ENCODE measurements at places on chromosomes 12 and 14.

GRCh38 chr14:32623300-32624093, 294.4 kb downstream of the AKAP6 start:
- DNase-seq = no peak

DNA sequence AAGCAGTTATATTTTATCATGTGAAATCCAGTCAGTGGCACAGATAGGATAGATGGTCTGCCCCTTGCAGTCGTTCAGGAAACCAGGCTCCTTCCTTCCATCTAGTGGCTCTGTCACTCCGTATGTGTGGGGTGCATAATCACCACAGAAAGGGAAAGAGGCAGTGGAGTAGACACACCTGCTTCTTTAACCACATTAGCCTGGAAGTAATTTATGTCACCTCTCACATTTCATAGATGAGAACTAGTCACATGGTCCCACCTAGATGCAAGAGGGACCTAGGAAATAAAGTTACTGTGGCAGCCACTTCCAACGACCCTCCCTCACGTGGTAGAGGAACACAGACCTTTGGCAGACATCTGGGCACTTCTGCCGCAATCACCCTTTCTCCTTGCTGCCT, 14.2 kb upstream of the RNU6-8 start:
- no peak for DNase-seq

DNA sequence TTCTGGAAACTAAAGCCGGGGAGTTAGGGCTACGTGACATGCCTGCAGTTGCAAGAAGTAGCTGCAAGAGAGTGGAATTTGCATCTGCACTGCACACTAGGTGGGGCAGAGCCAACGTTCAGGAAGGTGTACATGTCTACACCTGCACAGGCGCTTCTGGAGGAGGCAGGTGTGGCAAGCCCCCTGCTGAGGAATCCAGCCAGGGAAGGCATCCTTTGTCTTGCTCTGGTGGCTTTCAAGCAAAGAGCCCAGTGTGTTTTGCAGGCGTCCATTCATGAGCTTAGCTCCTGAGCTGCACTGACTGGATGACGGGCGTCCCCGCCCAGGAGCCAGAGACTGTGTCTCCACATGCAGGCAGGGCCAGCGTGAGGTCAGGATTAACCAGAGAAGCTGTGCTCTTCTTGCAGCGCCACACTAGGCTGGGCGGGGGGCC, 116.3 kb downstream of the ZFP36L1 start:
- no peak for DNase-seq

- no peak for DNase-seq
Observed at GRCh38 chr12:123034865-123035264, 54.4 kb downstream of the ARL6IP4 start.

GRCh38 chr14:36700651-36701050, 39.0 kb downstream of the PAX9 start:
- no peak for DNase-seq

DNA sequence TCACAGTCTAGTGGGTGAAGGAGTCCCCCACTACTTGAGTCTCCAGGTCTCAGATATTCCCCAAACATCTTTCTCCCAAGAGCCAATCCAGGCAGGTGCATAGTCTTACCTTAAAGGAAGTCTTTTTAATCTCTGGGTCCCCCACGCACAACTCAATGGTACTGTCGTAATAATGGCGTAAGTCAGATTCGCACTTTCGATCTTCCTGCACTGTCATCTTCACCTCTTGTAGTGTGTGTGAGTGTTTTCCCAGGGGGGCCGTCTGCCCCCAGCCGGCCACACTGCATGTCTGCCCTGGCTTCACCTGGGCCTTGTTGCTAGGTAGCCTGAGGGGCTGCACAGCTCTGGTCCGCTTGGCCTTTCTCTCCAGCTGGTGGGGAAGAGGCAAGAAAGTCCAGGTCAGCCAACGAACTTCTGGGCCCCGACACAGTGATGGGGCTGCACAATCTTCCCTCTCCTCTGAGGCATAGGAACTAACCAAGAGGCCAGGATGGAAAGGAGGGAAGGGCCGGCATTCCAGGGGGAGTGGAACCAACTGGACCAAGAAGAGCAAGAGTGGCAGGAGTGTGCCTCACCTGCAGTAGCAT, 2.1 kb downstream of the GZMB start:
- no peak for DNase-seq

GRCh38 chr14:102418169-102418852, 55.6 kb downstream of the TECPR2 start:
- no peak for DNase-seq

GRCh38 chr14:34937442-34937841, 45.4 kb upstream of the SRP54 start:
- DNase-seq = no peak

- no peak for DNase-seq
Observed at GRCh38 chr14:53452005-53452673, 299.0 kb upstream of the DDHD1 start.

DNA sequence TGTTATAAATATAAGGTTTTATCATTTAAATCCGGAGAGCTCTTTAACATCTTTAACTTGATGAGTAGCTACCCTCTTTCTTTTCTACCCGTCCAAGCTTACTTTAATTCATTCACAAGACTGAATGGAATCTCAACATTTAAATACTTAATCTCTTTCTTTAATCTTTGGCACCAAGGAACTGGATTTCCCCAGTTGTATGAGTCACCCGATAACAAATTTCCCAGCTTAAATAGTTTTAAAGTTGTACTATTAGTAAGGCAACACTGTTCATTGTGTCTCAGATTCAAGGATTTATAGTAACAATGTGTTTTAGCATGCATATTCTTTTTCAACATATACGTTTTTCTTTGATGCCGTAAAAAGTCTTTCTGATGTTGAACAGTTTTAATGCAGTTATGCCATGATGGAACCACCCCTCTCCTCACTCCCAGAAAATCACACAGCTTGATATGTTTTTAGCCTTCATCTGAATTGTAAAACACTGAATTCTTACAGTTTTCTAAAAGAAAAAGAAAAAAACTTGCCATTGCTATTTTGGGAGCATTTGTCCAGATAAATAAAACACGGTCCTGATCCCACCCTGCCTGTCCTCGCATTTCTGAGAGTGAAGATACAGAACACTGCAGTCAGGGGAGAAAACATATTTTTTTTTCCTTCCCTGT, 16.0 kb upstream of the LRP6 start:
- no peak for DNase-seq

- DNase-seq = no peak
Observed at GRCh38 chr12:77189901-77190416, 124.6 kb upstream of the E2F7 start.

GRCh38 chr14:76882651-76883050, 56.4 kb downstream of the LRRC74A start:
- DNase-seq = no peak

DNA sequence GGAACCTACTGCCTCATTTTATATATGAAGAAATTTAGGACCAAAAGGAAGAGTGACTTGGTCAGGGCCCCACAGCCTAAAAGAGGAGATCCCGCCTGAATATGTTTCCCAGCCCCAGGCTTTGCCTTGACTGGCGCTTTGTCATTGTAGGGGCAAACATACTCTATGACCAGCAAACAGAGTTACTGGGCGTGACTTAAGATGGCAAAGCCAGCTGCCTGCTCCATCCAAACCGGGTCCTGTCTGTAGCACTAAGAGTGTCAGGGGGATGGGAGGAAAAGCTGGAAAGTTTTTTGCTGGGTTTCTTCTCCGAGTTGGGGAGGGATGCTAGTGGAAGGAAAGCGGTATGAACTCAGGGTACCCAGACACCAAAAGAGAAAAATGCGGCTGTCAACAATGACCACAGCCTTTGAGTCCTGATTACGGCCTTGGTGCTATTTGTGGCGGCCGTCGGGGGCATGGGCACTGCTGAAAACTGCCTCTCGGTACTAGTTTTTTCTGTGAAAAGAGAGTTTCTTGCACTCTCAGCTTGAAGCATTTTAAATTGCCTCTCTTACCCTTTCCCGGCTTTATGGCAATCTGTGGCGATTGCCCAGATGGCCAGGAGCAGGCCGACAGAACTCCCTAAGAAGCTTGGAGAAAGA, 82.7 kb downstream of the PRIMA1 start:
- DNase-seq = no peak

DNA sequence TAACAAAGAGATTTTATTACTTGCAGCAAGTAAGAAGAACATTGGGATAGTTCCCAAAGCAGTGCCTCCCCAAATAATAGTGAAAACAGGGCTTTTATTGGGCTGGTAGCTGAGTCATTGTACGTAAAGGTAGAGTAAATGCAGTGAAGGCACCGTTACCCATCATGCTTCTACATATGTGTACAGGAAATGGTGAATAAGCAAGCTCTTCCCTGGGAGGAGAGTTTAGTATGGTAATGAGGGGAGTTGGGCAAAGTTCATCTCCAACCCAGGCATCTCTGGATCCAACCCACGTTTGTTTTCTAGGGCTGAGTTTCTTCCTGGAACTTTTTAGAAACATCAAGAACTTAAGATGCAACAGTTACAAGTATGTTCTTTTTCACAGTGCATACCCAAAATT, 56.2 kb downstream of the KCNK13 start:
- DNase-seq = no peak

DNA sequence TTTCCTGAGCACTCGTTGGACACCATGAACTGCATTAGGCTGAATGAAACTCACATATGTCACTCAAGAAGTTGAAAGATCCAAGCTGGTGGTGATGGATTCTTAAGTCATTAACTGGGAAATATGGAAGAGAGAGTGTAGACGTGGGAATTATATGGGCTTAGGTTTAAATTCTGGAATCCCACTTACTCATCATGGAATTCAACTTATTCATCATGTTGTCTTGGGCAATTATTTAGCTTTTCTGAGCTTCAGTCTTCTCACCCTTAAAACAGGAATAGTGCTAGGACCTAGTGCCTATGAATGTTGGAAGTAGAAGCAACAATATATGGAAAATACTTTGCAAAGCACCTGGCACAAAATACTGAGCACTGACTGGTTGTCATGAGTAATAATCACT, 292.4 kb upstream of the TBX3 start:
- no peak for DNase-seq

- no peak for DNase-seq
Observed at GRCh38 chr12:103529306-103529705, 33.5 kb upstream of the C12orf42 start.

- no peak for DNase-seq
Observed at GRCh38 chr12:26935636-26936378, 2.0 kb downstream of the INTS13 start.

DNA sequence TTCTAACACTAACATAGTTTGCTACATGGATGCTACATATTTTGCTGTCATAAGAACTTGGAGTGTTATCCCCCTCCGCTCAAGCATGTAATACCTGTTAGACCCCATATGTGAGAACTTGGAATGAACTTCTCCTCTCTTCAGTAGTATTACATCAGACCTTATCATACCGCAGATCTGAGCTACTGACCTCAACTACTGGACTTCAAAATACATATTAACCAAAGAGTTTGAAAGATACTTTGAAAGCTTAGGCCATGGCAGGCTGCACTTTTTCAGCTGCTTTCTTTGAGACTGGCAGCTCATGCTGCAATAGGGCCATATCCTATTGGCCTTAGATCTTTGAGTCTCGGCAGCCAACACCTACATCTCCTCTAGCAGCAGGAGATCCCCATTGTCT, 74.8 kb downstream of the EEA1 start:
- no peak for DNase-seq

DNA sequence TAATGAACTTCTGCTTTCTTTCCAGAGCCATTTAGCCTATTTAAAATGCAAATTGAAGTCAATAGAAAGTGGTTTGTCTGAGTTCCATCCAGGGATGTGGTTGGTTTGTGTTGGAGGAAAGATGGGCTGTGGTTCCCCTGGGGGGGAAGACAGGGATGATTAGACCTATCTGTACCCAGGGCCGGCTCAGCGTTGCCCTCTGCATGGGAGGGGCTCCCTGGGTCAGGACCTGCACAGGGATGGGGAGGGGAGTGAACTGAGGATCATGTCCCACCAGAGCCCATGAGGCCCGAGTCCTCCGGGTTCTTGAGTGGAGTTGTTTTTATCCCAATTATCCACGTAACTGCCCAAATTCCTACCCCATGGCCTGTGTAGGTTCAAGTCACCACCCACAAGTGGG, 76.9 kb upstream of the SFSWAP start:
- DNase-seq = no peak

GRCh38 chr14:85813040-85813439, 283.1 kb downstream of the FLRT2 start:
- DNase-seq = no peak

GRCh38 chr14:56040121-56040520, 78.1 kb upstream of the PELI2 start:
- no peak for DNase-seq

GRCh38 chr12:18332173-18332572, 70.9 kb downstream of the PIK3C2G start:
- no peak for DNase-seq

DNA sequence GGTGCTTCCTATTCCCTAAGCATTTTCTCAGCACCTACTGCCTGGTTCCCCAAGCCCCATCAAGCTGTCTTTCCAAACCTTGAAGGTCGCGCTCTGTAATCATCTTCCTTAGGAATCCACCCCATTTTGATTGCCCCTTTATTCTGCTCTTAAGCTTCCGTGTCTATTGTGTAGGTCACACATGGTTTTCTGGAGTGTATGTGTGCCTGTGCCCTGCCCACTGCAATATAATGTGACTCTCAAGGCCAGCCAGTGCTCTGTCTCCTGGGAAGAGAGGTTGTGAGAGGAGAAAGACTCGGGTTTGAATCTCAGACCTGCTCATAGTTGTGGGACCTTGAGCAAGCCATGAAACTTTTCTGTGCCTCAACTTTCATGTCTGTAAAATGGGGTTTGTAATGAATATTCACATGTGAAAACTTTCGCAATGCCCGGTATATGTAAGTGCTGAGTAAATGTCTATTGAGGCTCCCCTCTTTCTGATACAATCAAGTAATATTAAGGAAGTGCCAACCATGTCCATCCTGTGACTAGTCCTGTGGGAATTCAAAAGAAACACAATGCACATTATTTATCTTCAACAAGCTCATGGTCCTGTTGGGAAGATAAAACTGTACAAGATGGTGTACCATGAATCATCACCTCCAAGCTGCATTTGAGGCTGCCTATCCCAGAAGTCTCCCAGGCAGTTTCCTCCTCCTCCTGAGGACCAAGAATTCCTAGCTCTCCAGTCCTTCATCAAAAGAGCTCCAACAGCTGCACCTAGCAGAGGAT, 774 bp upstream of the KRT75 start:
- no peak for DNase-seq

DNA sequence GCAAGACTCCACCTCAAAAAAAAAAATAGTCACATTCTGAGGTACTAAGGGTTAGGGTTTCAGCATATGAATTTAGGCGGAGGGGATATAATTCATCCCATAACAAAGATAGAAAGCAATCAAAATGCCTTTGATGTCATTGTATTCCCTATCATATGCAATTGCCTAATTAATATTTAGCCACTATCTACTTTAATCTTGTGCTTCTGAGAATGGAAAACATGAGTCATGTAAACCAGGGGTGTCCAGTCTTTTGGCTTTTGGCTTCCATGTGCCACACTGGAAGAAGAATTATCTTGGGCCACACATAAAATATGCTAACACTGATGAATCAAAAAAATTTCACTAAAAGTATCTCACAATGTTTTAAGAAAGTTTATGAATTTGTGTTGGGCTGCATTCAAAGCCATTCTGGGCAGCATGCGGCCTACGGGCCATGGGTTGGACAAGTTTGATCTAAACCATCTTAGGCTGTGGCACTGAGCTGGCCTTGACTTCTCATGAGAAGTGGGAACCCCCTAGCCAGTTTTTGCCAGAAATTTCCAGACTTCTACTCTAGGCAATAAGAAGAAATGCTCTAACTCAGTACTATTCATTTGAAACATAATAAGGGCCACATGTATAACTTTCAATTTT, 219.8 kb downstream of the PTPRO start:
- no peak for DNase-seq
